ENCODE measurements at places on chromosomes 5 and 9. TPM values are rescaled to one million over a fixed set of nuclear protein-coding genes. Genes with fewer than 3 reads are reported as not detected.

- no peak overlapping the region for H3K27ac ChIP-seq
- no peak overlapping the region for H3K4me3 ChIP-seq
- no peaks in the 10 kb centered on the region for H3K36me3 ChIP-seq
- H3K4me1 ChIP-seq, result no peaks in the 10 kb centered on the region
- DNase-seq, result no peak
These were observed 208.7 kb upstream of the RASEF start for GRCh38 chr9:83271665-83272071.

The SLCO6A1 gene
- total RNA-seq, result not detected

The SOX30 gene
- total RNA-seq, result not detected

DNA sequence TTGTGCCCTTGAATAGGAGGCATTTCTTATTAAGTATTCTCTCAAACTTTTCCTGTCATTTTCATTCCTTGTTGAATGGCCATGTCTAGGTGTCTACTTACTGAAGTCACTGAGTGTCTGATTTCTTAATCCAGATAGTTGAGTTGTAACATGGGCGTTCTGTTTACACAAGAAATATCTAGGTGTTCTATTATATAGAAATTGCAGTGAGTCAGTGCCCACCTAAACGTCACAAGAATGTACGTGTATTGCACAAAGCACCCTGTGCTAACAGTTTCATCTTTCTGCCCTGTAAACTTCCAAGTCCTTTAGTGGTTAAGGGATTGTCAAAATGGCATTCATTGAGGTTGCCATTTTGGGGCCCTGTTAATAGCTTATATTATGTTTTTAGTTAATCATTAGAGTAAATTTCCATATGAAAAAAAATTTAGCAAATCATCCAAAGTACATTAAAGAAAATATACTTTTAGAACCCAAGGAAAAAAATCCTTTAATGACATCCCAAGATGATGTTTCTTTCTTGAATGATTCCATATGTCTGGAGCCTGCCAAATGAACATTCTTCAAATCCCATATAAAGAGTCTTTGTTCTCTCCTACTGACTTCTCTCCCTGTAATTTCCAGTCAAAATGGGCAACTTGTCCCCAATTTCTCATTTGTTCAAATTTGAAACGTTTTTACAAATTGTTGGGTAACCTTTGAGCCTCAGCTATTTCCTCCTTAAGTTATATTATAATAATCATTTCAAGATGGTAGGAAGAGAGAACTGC, 114.2 kb downstream of the GOLPH3 start:
- peaks cover 6% of the 10 kb centered on the region for H3K36me3 ChIP-seq
- no peak overlapping the region for H3K4me3 ChIP-seq
- no peaks in the 10 kb centered on the region for H3K4me1 ChIP-seq
- no peaks in the 10 kb centered on the region for H3K27me3 ChIP-seq

DNA sequence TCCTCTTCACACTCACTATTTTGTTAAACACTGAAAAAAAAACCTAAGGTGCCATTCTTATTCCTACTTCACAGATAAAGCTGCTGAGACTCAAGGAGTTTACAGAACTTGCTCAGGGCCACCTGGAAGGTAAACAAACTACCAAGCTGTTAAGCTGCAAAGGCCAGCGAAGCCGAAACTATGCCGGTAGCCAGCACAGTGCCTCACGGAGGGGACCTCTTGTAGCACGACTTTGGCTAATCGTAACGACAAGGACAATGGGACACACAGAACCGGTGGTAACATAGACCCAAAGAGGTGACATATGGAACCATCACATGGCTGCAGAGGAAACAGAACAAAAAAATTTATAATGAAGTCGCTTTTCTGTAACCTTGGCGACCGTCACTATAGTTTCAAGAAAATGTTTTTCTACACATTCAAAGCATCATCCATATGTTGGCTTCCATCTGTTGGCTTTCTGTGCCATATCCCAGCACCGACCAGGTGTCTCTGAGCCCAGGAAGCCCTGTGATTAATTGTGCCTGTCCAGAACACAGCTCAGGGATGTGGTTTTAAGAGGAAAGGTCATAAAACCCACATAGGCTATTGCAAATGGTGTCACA, 60.3 kb downstream of the S1PR3 start:
- H3K27ac ChIP-seq, result no peak overlapping the region
- no peaks in the 10 kb centered on the region for H3K4me1 ChIP-seq
- no peak overlapping the region for H3K4me3 ChIP-seq
- H3K36me3 ChIP-seq, result no peaks in the 10 kb centered on the region

The LRRC19 gene
- not detected for total RNA-seq

- H3K4me1 ChIP-seq, result no peaks in the 10 kb centered on the region
- H3K4me3 ChIP-seq, result no peak overlapping the region
- H3K27me3 ChIP-seq, result no peaks in the 10 kb centered on the region
These were observed 31.4 kb upstream of the MTAP start for GRCh38 chr9:21770871-21771560.

DNA sequence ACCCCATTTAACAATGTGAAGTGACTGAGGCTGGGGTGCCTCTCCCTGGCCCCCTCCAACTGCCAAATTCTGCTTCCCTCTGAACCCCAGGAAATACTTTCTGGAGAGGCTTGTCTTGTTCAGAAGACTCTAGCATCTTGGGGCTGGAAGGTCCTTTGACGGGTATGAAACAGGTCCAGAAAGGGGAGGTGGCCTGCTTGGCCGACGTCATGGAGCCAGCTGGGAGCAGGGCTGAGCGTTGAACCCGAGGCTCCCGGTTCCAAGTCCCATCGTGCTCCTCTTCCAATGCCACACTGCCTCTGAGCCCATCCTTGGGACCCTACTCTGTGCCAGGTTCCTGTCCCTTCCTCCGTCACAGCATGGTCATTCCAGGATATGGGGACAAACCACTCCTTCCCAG, 46.9 kb downstream of the NDST1 start:
- H3K4me1 ChIP-seq, result peaks cover 4% of the 10 kb centered on the region
- no peak overlapping the region for H3K4me3 ChIP-seq
- H3K27me3 ChIP-seq, result no peaks in the 10 kb centered on the region
- peak overlapping the region; percentile 14 for H3K27ac ChIP-seq
- H3K36me3 ChIP-seq, result peaks cover 60% of the 10 kb centered on the region

DNA sequence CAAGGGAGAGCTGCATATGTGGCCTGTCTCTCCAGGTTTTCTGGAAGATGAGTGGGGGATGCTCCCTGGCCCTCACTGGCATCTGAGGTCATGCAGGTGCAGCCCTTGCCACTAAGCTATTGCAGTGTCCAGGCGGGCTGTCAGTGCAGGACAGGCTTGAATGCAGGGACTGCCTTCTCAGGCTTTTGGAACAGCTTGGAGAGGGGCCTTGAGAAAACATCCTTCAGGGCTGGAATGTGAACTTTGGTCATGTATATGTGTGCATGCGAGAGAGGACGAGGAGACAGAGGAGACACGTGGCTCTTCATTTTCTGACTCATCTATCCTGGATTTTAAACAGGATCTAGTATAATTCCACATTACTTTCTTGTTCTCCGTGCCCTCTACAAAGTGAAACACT, 90.3 kb downstream of the MACROH2A1 start:
- H3K27ac ChIP-seq, result no peak overlapping the region
- peak; percentile 47 for DNase-seq
- H3K36me3 ChIP-seq, result no peaks in the 10 kb centered on the region
- no peaks in the 10 kb centered on the region for H3K4me1 ChIP-seq

The FIBCD1 gene
- total RNA-seq, result not detected

The SHOC1 gene
- total RNA-seq, result not detected

DNA sequence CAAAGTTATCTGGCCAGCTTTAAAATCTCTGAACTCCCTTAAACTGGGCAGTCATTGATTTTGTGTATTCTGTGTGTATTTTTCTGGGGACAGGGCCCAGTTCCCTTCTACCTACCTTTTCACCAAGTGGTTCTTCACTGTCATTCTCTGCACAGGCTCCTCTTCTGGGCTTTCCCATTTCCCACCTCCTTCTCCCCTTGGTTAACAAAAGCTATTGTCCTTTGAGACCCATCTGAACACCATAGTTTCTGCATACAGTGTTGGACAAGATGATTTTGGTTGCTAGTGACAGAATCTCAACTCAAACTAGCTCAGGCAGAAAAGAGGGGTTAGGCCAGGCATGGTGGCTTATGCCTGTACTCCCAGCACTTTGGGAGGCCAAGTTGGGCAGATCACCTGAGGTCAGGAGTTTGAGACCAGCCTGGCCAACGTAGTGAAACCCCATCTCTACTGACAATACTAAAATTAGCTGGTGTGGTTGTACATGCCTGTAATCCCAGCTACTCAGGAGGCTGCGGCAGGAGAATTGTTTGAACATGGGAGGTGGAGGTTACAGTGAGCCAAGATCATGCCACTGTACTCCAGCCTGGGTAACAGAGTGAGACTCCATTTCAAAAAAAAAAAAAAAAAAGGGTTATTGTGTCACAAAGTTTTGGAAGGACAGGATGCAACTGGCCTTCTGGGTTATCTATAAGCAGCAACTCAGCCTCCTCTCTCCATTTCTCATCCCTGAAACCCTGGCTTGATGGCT, 31.0 kb upstream of the ANKRD34B start:
- no peaks in the 10 kb centered on the region for H3K4me1 ChIP-seq
- no peak overlapping the region for H3K4me3 ChIP-seq
- H3K27me3 ChIP-seq, result no peaks in the 10 kb centered on the region
- H3K36me3 ChIP-seq, result no peaks in the 10 kb centered on the region
- DNase-seq, result no peak
- H3K27ac ChIP-seq, result no peak overlapping the region

The HAPLN1 gene
- 2.0 TPM for total RNA-seq

The TMEM245 gene
- 49.7 TPM for total RNA-seq

- DNase-seq, result no peak
- H3K36me3 ChIP-seq, result no peaks in the 10 kb centered on the region
- no peaks in the 10 kb centered on the region for H3K4me1 ChIP-seq
- H3K27ac ChIP-seq, result no peak overlapping the region
- no peaks in the 10 kb centered on the region for H3K27me3 ChIP-seq
- no peak overlapping the region for H3K4me3 ChIP-seq
These were observed 39.0 kb upstream of the POC5 start for GRCh38 chr5:75756211-75756610.
